ENCODE measurements at places on chromosomes 2 and 18.
A peak's percentile ranks its signal among the peaks of the same experiment; 100 is the strongest.

DNA sequence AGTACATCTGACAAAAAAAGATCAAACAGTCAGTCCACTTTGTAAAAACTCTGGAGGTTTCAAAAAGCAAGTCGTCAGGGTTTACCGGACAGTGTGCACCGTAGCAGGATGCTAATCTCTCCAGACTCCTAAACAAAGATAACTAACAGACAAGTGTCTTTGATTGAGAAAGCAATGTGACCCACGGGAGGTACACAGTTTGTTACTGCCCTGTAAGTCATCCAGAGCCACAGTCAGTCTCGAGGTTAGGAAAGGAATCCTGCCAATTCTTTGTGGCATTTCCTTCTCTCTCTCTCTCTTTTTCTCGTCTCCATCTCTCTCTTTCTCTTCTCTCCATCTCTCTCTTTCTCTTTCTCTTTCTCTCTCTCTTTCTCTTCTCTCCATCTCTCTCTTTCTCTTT is 42.8 kb downstream of the LRRTM4 start:
- no peak for DNase-seq

- no peak for DNase-seq
Measured at GRCh38 chr18:27057519-27058234, 127.4 kb downstream of the CHST9 start.

DNA sequence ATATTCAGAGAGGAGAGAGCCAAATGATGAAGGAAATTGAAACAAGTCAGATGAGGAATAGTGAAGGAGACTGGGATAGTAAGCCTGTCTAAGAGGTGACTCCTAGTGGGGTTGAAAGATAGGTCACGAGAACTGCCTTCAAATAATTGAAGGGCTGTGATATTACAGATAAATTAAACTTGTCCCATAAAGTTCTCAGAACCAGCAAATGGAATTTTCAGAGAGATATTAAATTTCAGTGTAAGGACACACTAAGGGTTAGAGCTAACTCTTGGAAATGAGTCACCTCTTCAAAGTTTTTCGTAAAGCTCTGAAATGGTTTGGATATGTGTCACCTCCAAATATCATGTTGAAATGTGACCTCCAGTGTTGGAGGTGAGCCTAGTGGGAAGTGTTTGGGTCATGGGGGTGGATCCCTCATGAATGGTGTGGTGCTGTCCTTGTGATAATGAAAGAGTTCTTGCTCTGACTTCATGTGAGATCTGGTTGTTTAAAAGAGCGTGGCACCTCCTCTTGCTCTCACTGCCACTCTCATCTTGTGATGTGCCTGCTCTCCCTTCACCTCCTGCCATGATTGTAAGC is 87.3 kb downstream of the BABAM2 start:
- peak; percentile 60 for DNase-seq

GRCh38 chr2:107259408-107260195 is 373.6 kb upstream of the ST6GAL2 start:
- no peak for DNase-seq

DNA sequence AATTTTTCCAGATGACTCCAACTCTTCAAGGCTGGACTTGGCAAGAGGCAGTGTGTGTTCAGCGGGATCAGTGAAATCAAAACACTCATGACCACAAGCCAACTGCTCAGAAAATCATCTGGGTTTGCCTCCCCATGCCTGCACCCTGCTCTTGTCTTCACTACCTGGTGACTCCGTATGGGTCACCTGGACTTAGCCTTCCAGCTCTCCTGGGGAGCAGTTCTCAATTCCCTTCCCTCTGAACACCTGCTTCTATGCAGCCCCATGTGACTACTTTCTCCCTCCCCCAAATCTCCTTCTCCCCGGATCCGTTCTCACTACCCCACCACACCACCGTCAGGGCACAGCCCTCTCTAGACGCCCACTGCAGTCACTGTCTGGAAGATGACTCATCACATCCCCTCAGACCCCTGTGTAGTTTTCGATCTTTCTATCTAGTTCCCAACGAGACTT is 130.2 kb upstream of the ID2 start:
- DNase-seq, result no peak

GRCh38 chr2:27216416-27217137 is 592 bp upstream of the CAD start:
- DNase-seq, result no peak

DNA sequence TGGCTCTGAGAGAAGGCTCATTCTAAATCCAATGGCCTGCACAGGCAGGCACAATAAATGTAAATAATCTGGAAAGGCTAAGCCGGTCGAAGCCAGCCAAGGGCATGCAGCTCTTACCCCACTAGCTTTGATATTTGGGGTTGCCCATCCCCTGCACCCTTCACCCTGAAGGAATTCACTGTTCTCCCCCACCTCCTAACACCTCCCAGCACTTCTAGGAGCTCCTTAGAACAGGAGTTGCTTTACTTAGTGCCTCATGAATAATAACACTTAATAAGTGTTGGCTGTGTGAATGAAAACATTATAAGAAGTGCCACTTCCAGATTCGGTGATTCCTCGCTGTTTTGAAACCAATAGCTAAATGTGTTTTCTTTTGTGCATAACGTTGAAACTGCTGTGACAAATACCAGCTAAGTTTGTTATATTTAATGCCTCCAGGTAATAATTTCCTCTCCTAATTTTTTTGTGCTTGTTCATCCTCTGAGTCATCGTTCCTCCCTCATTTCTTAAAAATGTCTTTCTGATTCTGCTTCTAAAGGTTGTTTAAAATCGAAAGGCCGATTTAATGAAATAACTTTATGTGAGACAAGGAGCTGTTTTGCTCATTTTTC is 458.8 kb downstream of the METTL4 start:
- no peak for DNase-seq

DNA sequence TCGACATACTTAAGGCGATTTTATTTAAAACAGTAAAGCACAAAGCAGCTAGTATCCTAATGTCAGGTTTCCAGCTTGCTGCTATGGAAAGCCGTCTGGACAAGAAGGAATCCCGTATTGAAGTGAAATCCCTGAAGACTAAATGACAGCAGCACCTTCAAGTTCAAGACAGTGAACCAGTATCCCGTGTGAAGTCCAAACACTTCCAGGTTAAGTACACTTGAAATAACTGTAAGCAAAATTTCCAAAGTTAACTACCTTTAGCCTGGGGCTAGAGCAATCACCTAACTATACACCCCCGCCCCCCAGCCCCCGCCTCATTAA is 1.2 kb downstream of the MBOAT2 start:
- DNase-seq, result no peak

DNA sequence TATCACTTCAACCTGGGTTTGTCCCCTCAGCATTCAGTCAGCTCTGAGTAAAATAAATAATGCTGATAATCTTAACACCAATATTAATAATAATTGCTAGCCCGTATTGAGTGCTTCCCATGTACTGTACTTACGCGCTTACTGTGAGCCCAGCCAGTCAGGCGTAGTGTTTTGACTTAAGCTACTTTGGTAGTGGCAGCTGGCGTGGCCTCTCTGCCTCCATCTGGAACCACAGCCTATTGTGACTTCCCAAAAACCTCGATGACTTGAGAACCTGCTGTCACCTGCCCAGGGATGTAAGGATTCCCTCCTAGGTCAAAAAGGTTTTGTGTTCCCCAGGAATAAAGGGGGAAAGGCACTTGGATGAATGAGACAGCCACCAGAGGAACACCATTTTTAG is 53.2 kb downstream of the SUMO1 start:
- DNase-seq, result no peak

GRCh38 chr18:13633700-13634099 is 92.7 kb downstream of the FAM210A start:
- no peak for DNase-seq

- DNase-seq, result no peak
Measured at GRCh38 chr2:196586511-196586991, 53.0 kb upstream of the CCDC150 start.

GRCh38 chr2:134139611-134140010 is 114.3 kb upstream of the MGAT5 start:
- no peak for DNase-seq

DNA sequence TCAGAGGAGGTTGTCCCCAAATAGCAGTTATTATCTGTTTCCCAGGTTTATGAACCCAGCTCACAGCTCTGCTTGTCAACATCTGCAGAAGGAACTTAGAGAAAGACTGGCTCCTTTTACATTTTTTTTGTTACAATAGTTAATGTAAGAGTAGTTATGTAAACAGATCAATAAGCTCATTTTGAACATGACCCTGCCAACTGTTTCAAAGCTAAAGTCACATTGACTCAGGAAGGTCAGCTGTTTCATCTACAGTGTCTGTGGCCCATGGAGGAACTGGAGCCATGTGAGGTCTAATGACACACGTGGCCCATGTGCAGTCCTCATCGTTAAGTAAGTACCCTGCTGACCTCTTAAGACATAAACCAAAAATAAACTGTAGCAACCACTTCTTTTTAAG is 97.1 kb downstream of the SH3RF3 start:
- no peak for DNase-seq

DNA sequence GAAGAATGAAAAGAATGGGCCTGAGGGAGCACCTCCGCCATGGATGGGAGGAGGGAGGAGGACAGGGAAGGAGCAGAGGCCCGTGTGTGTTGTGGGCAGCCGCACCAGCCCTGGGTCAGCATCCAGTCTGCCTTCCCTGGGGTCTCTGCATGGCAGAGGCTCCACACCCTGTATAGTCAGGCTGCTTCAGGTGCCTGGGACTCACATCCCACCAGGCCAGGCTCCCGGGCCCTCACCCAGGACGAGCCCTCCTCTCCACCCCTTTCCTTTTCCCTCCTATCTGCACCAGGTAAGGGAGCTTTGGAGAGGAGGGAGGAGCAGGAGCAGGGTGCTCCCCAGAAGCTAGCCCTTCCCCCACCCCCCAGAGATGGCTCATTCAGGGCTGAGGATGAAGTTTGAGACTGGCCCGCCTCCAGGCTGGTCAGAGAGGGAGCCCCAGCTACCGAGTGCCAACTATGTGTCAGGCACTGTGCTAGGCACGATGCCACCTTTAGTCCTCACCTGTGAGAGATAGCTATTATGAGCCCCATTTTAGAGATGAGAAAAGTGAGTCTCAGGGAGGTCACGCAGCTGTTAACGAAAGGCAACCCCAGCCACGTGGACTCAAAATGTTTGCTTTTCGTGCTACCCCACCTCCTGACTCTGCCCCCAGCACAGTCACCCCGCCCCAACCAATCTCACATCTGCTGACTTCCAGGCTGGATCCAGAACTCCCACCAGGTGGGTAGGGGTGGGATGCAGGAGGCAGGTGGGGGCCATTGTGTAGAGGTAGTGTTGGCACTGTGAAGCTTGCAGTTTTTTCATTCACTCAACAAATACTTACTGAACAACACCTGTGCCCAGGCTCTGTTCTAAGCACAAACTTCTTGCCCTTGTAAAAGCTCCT is 242.1 kb downstream of the DYSF start:
- DNase-seq, result no peak

DNA sequence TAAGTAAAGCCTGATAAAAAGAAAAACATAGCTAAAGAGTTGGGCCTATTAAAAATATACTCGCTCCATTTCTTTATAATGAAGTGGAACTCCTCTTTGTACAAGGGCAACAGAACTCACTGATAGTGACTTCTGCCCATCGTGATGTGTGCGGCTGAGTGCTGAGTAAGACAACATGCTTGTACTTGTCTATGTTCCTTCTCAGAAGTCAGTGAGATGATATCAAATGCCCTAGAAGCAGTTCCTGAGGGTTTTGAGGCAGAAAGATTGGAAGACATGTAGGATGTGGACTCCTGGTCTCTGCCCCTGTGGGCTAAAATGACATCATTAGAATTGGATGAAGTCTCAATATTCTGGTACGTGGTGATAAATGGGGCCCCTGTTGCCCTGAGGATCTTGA is 73.8 kb downstream of the USP40 start:
- DNase-seq, result no peak

Data from pulmonary artery endothelial cell (primary cell).